ENCODE measurements at places on chromosomes 2 and 18. TPM values are rescaled to one million over a fixed set of nuclear protein-coding genes. Genes with fewer than 3 reads are reported as not detected.

Gene CYP1B1
- total RNA-seq, result 20.8 TPM

DNA sequence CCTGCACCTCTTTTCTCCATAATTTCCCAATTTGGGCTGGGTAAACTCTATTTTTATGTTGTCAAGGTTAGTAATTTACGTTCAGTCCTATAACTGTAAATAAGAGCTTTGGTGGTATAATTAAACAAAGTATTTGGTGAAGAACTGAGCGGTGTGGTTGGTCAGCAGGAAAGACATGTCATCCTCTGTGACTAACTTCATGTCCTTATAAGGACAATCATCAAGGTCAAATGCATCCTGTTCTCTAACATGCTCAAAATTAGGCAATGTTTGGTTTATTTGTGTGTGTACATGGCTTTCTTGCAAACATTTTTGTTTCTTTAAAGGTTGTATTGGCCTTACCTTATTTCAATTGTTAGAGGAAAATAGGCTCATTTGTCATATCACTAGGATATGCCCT, 121.5 kb upstream of the NABP1 start:
- DNase-seq, result no peak

GRCh38 chr18:46877329-46877987, 39.8 kb downstream of the PIAS2 start:
- no peak for DNase-seq

DNA sequence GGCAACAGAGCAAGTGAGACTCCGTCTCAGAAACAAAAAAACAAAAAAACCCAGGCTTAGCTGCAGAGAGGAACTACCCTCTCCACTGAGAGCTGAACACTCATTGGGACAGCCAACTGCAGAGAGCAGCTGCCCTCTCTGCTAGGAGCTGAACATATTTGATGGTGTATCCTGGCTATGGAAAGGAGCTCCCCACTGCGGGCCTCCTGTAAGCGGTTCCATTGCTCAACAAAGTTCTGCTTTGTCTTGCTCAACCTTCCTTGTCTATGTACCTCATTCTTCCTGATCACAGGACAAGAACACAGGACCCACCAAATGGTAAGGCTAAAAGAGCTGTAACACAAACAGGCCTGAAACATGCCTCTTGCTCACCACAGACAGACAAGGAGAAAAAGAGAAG, 246.3 kb upstream of the LRRTM4 start:
- no peak for DNase-seq

DNA sequence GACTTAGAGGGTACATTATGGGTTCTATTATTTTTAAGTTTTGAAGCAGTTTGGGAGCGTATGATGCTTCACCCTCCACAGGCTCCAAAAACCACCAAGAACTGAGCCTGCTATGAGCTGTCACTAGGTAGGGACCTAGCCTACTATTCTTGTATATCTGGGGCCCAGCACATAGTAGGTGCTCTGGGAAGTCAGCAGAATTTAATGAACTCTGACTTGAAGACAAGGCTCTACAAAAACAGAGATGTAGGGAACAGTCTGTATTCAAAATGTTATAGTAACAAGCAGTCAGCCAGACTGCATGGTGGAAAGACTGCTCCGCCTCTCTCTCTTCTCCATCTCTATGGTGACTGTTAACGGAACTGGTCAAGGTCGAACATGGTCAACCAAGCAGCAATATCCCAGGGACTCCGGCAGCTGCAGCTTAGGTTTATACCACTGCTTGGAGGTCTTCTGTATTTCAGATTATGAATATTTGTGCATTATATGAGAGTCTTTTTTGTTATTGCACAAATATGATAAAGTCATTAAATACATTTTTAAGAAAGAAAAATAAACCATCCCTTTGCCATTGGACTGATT, 22.2 kb upstream of the YWHAQ start:
- DNase-seq, result no peak
